Stimulated activated CD4-positive, alpha-beta T cell treated with anti-CD3 and anti-CD28 coated beads, Interleukin-2, amount 100 ng/mL, for 48 hours (primary cell): ENCODE measurements at places on chromosomes 7 and 10.

DNA sequence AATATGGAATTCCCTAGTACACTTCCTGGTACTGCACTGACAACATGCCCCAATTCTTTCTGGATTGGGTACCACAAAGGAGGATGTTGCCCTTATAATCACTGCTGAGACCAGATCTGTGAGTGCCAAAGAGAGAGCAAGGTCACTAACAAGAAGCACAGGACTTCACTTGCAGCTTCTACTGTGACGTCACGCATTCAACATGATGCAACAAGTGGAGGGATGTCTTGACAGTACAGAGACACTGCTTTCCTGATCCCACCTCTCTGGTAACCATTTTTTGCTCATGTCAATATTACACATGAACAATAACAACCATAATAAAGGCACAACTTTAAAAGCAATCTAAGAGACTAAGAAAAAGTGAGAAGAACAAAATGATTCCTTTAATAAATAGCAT is 414.1 kb upstream of the LRRN3 start:
- no peak for DNase-seq

GRCh38 chr7:138603549-138604318 is 97.4 kb downstream of the SVOPL start:
- no peak for DNase-seq

DNA sequence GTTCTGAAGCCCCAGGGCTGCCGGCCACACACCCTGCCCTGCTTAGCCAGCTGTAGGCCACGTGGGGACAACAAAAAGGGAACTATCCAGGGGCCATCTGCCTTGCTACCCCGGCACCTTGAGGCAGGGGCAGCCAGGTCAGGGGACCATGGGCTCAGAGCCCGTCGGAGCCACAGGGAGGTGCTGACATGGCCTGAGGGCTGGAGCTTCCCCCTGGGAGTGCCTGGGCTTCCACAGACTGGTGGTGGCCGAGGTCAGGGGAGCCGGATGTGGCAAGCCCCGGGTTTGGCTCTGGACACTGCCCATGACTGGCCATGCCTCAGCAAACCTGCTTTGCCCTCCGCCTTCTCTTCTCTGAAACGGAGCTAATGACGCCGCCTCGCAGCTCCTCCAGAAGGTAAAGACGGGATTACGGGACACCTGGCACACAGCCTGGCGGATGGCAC is 178.5 kb downstream of the EBF3 start:
- no peak for DNase-seq

DNA sequence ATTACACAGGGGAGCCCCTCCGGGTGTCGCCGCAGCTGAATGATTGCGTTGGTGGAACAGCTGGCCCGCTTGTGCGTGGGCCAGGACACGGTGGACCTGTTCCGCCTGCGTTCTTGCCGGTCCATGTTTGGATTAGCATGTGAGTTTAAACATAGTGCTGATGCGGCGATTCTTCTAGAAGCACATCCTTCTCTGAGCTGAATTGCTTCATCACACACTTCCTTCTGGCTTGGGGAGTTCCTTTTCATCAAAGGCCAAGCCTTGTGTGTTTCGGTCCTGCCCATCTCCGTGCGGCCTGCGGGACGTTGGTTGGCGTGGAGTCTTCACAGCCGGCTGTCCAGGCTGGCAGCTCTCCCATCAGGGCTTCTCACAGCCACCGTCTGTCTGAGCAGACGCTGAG is 45.5 kb upstream of the SLC29A4 start:
- DNase-seq, result no peak

GRCh38 chr7:147012666-147013065 is 896.1 kb downstream of the CNTNAP2 start:
- no peak for DNase-seq
